ENCODE measurements at places on chromosomes 4 and X.

- peak; percentile 9 for DNase-seq
Measured at GRCh38 chrX:136268051-136269048, 17.1 kb upstream of the MAP7D3 start.

GRCh38 chr4:2745981-2746806, 9.9 kb downstream of the TNIP2 start:
- no peak for DNase-seq

DNA sequence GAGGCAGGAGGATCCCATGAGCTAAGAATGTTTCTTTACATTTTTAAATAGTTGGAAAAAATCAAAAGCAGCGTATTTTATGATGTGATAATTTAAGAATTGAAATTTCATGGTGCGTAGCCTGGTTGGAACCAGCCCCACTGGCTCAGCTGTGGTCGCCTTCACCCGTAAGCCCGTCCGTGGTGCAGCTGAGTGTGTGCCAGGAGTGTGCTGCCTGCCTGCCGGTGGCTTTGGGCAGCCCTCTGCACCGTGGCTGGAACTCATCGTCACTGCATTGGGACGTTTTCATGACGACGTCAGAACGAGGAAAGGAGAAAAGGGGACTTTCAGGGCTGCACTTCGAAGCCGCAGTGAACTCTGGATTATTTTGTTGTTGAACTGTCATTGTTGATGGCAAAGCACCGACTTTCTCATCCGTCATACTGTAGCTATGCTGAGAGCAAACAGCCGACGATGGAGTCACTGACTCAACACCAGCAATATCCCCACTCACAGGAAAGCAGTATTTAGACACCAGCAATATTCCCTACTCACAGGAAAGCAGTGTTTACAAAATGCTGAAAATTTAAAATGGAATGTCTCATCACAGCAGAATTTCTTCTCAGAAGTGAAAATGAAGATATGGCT, 35.1 kb downstream of the PCGF3 start:
- no peak for DNase-seq

DNA sequence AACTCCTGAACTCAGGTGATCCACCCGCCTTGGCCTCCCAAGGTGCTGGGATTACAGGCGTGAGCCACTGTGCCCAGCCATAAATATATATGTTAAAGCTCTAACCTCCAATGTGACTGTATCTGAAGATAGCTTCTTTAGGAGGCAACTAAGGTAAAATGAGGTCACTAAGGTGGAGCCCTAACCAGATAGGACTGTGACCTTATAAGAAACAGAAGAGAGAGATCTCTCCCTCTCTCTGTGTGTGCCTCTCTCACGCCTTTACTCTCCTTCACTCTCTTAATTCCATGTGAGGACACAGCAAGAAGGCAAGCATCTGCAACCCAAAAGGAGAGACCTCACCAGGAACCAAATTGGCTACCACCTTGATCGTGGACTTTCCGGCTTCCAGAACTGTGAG, 926 bp upstream of the MAGIX start:
- DNase-seq, result no peak

DNA sequence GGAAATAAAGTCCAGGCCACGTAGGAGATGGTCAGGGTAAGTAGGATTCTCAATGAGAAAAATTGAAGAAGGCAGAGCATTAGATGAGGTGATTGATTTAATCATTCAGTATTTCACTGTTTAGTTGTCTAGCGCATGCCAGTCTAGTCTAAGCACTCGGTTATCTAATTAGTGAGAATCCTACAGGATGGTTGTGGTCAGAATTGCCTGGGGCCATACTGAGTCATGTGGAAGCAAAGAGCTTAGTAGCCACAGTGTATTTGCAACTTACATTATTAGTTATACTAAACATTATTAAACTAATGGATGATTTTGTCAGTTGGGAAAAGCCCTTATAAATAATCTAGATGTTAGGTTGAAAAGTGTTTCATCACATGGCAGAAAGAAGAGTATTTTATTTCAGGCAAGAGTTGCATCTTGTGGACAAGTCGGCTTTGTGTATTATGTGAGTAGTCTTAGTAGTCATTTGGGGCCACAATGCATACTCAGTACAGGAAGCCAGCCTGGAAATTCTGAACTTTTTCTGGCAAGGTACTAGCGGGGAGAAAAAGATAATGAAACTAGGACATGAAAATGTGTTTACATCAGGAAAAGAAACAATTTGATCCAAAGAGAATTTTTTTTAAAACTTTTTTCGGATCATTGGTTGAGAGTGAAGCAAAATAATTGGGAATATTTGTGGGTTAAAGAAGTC, 31.9 kb downstream of the CPEB2 start:
- DNase-seq, result no peak

DNA sequence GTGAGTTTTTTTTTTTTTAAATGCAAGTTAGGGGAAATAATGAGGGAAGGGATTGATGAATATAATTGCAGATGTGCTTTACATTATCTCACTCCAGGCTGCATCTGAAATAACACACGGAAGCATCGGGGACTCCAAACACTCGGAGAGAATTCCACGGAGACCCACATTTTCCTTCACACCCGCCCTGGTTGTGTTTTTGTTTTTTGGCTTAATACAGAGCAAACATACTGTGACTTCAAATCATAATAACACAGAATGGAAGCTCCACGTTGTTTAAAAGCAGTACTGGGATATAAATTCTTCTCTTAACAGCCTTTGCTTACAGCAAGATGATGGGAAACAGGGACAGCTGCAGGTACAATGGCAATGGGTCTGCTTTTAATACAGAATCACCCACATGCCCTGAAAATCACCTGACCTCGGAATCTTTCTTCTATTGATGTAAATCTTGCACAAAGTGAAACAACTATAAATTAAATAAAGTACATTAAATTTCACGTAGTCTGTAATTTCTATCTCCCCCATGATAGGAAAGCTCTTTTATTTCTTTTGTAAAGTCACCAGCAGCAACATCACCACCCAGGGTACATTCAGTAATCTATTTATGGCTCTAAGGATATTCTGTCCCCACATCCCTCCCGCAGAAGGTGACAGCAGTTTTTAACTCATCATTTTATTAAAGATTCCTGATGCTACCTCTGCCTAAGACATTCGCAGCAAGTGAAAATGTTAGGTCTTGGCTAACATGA, 119.3 kb downstream of the ZNF827 start:
- DNase-seq, result no peak

GRCh38 chr4:15368856-15369255, 59.0 kb upstream of the C1QTNF7 start:
- DNase-seq, result no peak

- no peak for DNase-seq
Measured at GRCh38 chrX:106300656-106301055, 132.6 kb downstream of the PWWP3B start.

DNA sequence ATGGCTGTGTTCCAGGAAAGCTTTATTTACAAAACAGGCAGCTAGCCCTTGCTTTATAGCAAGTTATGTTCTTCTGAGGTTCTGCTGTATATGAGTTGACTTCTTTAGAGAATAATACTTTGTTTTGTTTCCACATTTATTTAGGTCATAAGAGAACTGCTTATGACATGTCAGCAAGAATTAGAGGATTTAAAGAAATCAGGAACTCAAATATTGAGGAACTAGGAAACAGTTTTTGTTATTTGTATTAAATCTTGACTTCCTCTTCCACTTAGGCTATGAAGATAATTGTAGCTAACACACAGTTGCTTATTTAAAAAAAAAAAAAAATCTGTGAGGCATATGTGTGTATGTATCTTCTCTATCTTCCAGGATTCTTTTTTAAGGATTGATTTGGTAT, 14.3 kb downstream of the ZRSR2 start:
- DNase-seq, result no peak

- DNase-seq, result no peak
Measured at GRCh38 chr4:54209617-54210016, 19.5 kb upstream of the PDGFRA start.

DNA sequence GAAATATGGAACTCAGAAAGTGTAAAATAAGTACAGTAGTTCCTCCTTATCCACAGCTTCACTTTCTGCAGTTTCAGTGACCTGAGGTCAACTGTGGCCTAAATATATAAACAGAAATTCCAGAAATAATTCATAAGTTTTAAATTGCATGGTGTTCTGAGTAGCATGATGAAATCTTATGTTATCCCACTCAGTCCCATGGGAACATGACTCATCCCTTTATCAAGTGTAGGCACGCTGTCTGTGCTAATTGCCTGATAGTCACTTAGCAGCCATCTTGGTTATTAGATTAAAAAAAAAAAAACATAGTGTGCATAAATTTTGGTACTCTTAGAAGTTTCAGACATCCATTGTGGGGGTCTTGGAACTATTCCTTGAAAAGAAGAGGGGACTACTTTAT, 983.4 kb upstream of the ADGRL3 start:
- no peak for DNase-seq

DNA sequence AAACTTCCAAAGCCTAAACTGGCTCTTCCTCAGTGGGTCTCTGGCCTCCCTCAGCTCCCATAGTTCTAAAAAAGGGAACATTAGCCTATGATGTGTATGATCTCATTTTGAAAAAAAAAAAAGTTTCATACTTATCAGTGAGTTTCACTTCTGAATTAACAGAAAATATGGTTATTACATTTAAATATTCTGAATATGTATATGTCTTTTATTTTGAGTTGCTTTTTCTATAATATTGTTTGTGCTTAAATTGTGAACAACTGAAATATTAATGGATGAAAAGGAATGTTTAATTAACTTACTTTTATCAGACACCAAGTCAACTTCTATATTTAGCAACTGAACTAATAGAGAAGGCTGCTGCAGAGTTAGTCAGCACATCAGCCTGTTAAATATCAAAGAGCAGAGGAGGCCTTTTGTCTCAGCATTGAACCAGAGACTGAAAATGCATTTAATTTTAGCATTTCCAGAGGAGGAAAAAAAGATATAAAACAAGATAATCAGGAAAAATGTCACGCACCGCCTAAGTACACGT, 20.4 kb upstream of the FHL1 start:
- no peak for DNase-seq

DNA sequence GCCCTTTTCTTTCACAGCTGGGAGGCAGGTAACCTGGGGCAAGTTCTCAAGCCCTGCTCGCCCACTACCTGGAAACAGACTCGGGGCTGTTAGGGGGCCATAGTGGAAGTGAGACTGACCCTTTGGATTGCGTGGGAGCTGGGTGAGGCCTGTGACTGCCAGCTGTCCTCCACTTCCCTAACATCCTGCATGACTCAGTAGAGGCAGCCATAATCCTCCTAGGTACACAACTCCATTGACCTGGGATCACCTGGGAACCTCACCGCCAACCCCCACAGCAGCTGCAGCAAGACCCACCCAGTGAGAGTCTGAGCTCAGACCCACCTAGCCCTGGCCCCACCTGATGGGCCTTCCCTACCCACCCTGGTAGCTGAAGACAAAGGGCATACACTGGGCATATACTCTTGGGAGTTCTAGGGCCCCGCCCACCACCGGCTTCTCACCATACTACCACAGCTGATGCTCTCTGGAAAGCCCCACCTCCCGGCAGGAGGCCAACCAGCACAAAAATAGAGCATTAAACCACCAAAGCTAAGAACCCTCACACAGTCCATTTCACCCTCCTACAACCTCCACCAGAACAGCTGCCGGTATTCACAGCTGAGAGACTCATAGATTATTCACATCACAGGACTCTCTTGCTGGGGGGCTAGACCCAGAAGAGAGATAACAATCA, 61.1 kb upstream of the DCTD start:
- no peak for DNase-seq

GRCh38 chr4:142721187-142721586, 124.9 kb downstream of the INPP4B start:
- DNase-seq, result no peak

DNA sequence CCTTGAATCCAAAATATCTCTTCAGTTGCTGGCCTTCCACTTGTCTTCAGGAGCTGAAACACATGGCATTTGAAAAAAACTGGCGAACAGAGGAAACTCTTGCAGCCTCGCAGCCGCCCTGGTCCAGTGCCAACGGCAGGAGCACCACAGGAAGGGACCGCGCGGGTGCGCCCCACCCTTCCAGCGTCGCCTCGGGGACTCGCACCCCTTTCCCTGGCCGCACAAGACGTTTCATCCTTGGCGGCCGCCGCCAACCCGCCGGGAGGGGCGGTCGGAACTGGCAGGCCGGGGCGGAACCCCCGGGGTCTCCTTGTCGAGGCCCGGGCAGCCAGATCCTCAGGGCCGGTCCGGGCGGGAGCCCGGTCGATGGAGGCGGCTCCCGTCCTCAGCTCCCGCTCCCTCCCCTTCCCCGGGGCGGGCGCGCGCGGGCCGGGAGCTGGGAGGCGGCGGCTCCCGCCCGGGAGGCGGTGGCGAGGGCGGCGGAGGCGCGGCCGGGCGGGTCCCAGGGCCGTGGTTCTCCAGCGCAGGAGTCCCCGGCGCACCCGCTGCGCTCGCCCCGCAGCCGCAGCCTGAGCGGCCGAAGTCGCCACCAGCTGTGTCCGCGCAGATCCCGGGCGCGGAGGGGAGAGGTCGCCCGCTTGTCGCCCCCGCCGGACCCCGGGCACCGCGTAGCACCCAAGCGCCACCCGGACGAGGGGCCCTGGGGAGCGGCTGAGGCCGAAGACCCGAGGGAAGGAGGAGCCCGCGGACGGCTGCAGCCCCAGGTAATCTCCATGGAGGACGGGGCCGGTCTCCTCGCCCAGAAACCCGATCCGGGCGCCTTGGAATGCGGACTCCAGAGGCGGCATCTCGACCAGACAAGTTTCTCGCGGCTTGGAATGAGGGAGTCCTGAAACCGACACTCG, 886 bp upstream of the NDST3 start:
- DNase-seq, result no peak

GRCh38 chrX:130176354-130176776, 4.6 kb downstream of the RAB33A start:
- no peak for DNase-seq

- no peak for DNase-seq
Measured at GRCh38 chr4:11632483-11632882, 203.8 kb upstream of the HS3ST1 start.
